ENCODE measurements at places on chromosomes 3 and 15. TPM values are rescaled to one million over a fixed set of nuclear protein-coding genes. Genes with fewer than 3 reads are reported as not detected.
A peak's percentile ranks its signal among the peaks of the same experiment; 100 is the strongest.

ADGRG7 gene
- not detected for polyA plus RNA-seq

DNA sequence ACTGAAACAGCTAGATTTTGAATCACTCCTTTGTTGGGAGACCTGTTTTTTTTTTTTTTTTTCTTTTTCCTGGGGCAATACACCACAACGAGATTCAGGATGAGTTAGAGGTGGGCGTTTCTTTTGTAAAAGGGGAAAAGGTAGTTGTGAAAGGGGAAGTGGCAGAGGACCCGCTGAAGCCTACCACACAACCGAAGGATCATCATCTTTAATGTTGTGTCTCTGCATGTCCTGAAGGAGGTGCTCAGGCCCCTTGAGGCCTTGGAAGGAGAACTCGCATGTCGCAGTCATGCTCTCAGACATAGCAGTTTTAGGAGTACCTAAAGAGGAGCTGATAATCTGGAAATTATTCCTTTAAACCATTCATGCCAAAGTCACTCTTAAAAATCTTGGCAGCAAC, 137.9 kb upstream of the LRIG1 start:
- DNase-seq = peak; percentile 75

CPB1 gene
- polyA plus RNA-seq = not detected

HOMER2 gene
- polyA plus RNA-seq = 10.8 TPM

Data from GM23338 (cell line).